ENCODE measurements at places on chromosomes 2 and 18.

GRCh38 chr2:74385396-74385795, 5.3 kb upstream of the DCTN1 start:
- no peak for DNase-seq

DNA sequence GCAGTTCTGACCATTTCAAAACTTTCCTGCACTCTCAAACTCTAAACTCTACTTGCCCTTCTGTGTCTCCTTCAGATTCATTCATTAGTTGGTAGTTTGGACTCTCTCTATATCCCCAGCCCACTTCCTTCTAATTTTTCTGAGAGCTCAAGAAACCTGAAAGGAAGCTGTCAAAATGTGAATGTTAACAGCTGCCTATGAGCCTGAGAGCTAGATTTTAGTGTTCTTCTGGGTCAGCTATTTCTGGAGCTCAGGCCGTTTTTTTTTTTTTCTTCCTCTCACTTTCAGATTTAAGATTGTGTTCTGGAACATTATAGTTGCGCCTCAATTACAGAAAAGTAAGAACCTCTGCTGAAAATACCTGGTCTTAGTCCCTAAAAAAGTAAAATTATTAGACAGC, 73.1 kb downstream of the RTN4 start:
- no peak for DNase-seq

DNA sequence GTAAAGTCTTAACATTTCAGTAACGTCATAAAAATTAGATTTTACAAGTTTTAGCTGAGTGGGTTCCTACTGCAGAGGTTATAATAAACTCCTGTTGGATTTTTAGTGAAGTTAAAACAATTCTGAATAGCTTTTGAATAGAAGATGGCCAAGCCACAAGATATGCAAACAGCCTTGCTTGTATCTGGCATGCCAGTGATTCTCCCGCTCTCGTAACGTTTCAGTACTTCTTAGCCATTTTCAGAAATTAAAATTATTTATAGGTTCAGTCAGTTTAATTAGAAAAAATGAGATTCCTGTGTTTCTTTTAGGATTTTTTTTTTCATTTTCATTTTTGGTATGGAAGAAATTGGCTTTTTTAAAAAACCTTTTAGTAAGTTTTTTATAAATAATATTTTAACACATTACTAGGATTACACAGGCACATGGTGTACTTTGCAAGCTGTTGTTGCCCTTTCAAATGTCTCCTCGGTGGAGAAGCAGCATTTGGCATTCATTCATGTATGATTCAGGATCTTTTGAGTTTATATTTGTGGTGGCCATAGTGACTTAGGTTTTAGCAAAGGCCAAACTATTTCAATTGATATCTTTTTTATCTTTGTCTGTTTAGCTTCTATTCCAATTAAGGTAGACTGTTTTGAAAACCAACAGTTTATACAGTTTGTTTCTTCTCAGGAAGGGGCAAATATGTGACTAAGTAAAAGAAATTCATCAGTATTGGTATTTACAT, 30.6 kb upstream of the RND3 start:
- DNase-seq, result no peak

GRCh38 chr2:176561706-176562105, 292.5 kb downstream of the MTX2 start:
- no peak for DNase-seq

DNA sequence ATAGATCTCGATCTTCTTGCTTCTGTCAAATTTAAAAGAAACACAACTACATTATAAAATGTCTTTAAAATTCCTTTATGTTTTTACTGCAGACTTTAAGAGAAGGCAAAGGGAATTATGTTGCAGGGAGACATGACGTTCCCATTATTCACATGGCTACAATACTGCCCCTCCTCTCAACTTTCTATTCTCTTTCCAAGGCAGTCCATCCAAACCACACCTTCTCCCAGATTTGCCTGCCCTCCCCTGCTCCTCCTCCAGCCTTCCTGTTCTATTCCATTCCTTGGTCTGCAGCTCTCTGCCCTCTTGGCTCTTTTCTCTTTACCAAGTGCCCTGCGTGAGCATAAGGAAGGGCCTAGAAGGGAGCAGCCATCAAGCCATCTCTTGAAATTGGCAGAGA, 61.3 kb downstream of the NABP1 start:
- no peak for DNase-seq

DNA sequence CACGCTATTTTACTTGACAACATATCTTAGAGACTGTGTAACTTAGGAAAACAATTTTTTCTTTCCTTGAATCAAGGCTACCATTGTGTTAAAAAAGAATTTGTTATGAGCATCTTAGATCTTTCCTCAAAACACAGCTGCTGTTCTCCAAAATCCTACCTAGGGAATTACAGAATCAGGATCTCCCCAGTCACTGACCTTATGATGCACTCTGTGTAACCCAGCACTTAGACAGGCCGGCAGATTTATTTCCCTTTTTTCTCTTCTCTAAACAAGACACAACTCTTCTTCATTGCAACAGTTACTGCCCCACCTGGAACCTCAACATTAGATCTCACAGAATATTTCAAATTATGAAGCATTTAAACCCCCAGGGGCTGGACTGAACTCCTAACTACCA, 13.5 kb upstream of the C2orf15 start:
- DNase-seq, result no peak
